Glutamatergic neuron (in vitro differentiated cells): ENCODE measurements at places on chromosomes 6 and 20. TPM values are rescaled to one million over a fixed set of nuclear protein-coding genes. Genes with fewer than 3 reads are reported as not detected.

- no peak for DNase-seq
These were observed 192.8 kb downstream of the CLIC5 start for GRCh38 chr6:45822873-45823272.

- DNase-seq = no peak
These were observed 18.0 kb upstream of the MYL9 start for GRCh38 chr20:36523341-36523740.

The SLC22A2 gene
- not detected for total RNA-seq

- DNase-seq = no peak
These were observed 107.1 kb downstream of the UBE3D start for GRCh38 chr6:82958551-82958950.

DNA sequence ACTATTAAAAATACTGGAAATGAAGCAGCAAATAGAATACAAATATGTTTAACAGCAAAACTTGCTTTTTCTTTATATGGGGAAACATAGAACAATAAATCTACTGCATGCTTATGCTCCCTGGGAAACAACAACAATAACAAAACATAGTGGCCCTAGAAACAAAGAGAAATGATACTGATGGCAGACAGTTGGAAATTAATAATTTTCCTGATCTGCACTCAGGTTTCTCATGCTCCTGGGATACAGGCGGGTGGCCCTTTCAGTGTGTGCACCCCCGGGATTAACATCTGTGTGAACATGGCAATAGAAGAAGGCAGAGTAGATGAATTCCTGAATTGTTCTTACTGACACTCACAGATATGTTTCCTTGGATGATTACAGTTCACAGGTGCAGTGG lies 209.2 kb upstream of the TBX18 start:
- no peak for DNase-seq

The MMP24 gene
- 19.0 TPM for total RNA-seq

DNA sequence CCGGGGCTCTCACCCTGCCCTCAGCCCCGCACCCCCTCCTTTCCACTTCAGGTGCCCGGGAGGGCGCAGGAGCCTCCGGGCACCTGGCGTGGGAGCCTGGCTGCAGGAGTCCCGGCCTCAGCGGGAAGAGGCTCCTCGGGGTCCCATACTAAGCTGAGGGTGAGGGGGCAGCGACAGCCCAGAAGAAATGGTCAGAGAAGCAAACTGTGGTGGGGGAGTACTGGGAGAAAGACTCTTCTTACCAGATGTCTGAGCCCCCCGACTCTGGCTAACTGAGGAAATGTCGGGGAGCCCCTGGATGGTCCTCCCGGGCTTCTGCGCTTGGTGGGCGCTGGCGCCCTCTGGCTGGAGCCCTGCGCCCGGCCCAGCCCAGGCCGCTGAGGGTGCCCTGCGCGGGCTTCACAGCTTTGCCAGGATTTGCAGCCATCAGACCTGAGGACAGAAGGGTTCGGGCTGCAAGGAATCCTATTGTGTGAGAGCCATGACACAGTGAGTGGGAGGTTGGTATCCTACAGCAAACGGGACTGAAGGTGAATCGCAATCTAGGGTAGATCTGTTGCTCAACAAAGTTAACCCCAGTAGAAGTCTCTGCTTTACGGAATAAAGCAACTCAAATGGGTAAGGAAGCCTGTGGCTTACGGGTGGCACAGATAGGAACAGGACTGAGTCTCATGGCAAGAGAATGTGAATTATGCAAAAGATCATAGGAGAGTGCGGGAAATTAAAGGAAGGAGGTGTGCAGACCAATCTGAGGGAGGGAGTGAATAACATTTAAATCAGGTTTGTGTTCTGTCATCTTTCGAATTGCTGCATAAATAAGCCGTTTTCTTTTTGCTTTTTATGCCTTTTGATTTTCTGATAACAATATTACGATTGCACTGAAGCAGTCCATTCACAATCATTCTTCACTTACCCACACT lies 639 bp upstream of the RCAN2 start:
- DNase-seq = peak; percentile 69

DNA sequence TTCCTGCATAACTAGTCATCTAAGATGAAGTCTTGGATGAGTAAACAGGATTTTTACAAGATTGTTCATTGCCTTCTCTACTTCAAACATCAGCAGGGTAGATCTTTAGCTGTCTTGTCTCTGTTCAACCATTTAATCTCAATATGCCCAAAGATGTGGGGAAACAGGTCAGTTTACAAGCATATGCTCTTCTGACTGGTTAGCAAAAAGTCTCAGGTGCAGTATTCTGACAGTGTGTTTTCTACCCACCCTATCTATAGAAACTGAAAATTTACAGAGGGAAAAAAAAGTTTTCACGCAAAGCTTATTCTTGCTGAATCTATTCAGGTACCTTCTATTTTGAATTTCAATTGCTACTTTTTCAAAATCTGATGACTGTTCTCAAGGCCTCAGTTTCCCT lies 29.0 kb downstream of the MAP3K5 start:
- no peak for DNase-seq

DNA sequence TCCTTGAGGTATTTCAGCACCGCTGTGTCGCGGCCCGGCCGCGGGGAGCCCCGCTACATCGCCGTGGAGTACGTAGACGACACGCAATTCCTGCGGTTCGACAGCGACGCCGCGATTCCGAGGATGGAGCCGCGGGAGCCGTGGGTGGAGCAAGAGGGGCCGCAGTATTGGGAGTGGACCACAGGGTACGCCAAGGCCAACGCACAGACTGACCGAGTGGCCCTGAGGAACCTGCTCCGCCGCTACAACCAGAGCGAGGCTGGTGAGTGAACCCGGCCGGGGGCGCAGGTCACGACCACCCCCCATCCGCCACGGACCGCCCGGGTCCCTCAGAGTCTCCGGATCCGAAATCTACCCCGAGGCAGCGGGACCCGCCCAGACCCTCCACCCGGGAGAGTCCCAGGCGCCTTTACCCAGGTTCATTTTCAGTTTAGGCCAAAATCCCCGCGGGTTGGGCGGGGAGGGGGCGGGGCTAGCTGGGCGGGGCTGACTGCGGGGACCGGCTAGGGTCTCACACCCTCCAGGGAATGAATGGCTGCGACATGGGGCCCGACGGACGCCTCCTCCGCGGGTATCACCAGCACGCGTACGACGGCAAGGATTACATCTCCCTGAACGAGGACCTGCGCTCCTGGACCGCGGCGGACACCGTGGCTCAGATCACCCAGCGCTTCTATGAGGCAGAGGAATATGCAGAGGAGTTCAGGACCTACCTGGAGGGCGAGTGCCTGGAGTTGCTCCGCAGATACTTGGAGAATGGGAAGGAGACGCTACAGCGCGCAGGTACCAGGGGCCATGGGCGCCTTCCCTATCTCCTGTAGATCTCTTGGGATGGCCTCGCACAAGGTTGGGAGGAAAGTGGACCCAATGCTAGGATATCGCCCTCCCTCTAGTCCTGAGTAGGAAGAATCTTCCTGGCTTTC lies 693 bp downstream of the HLA-F start:
- peak; percentile 24 for DNase-seq
